Renal pelvis (tissue), 12 donors: ENCODE measurements at places on chromosomes 12 and 14. TPM values are rescaled to one million over a fixed set of nuclear protein-coding genes. Genes with fewer than 3 reads are reported as not detected.

DNA sequence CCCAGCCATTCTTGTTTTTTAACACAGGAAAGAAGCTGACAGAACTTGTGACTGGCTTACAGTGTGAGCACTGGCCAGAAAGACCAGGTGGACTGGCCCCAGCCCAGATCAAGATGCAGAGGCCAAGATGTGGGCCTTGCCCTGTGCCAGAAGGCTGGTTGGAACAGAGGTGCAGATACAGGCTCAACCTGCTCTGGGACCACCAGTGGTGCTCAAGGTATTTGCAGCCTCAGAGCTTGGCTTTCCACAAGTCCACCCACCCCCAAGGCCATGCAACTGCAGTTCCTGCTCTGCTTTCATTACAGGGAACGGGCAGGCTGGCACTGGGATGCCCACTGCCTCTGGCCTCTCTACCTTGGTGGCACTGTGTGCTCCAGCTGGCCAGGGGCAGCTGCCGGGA lies 23.3 kb downstream of the ZFC3H1 start:
- no peak for DNase-seq

- DNase-seq = no peak
These were observed 558.2 kb upstream of the MIS18BP1 start for GRCh38 chr14:45811155-45811554.

DNA sequence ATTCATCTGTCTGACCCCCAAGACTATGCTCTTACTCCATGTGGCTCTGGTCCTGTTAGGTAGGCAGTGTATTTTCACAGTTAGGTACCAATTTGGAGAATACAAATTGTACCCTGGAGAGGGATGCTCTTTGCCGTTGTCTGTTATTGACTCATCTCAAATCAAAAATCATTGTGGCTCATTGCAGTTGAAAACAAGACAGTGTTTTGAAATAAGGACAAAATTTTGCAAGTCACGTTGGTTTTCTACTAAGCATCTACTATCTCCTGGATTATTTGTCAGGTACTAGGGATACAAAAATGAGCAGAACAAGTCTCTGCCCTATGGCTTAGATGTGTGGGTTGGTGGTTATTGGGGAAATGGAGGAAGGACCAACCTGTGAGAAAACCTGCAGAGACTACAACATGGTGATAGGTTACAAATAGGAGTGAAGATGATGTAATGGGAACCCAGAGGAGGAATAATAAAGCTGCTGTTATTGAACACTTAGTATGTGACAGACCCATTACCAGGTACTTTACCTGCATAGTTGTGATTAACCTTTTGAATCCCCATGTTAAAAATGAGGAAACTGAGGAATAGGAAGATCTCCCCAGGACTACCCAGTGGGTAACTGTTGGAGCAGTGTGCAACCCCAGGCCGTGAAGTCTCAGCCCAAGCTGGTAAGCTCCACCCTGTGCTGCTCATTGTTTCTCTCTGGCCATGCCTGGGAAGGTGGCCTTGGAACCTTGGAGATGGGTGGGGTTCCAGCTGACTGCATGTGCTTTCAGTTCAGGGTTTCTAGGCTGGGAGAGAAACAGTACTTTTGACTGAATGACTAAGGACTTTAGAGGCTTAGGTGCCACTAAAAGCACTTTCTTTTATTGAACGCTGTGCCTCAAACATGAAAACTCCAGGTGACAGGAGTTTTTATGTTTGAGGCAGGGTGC lies 72.9 kb upstream of the SRSF5 start:
- DNase-seq = no peak

Gene RAB21
- 61.5 TPM for polyA plus RNA-seq

DNA sequence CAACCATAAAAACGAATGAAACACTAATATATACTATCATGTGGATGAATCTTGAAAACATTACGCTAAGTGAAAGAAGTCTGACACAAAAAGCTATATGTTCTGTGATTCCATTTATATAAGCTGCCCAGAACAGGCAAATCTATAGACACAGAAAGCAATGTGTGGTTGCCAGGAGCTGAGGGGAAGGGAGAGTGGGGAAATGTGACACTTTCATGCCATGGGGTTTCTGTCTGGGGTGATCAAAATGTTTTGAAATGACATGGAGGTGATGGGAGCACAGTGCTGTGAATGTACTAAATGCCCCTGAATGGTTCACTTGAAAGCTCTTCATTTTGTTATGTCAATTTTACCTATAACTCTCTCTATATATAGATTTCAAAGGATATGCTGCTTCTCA lies 30.1 kb downstream of the ATG14 start:
- DNase-seq = no peak

DNA sequence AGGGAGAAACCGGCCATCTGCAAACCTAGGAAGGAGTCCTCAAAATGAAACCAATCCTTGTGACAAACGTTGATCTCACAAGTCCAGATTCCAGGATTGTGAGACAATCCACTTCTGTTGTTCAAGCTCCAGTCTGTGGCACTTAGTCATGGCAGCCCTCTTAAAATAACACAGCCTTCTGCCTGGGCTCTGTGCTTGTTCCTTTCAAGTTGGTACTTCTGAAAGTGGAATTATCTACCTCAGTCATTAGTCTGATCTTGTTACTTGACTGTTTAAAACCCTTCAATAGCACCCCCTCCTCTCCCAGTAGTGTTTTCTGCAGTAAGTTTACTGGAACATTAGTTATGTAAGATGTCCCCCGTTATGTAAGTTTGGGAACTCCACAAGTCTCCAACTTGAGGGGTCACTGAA lies 111.0 kb upstream of the HIF1A start:
- DNase-seq = no peak

Gene FOXN4
- 2.7 TPM for polyA plus RNA-seq

DNA sequence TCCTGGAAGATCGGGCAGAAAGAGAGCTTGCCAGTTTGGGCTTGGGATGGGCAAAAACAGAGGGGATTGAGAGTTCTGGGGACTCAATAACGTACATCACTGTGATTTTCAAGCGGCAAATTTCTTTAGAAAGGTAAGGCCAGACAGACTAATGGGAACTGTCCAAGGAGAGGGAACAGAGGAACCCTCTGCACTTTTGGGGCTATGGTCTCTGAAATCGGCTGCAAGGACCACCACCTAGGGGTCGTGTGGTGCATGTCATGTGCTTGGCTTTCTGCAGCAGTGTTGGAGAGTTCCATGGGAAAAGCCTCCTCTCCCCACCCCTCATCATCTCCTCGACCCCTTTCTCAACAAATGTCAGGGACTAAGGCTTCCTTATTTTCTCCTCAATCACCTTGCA lies 79.6 kb downstream of the PPM1A start:
- no peak for DNase-seq

GRCh38 chr14:102764220-102764671 lies 13.0 kb upstream of the TRAF3 start:
- DNase-seq = no peak

Gene SLC4A8
- polyA plus RNA-seq = 2.8 TPM
